ENCODE measurements at places on chromosomes 5 and 9.

GRCh38 chr9:70035691-70036090 is 8.0 kb upstream of the MAMDC2 start:
- DNase-seq: no peak

DNA sequence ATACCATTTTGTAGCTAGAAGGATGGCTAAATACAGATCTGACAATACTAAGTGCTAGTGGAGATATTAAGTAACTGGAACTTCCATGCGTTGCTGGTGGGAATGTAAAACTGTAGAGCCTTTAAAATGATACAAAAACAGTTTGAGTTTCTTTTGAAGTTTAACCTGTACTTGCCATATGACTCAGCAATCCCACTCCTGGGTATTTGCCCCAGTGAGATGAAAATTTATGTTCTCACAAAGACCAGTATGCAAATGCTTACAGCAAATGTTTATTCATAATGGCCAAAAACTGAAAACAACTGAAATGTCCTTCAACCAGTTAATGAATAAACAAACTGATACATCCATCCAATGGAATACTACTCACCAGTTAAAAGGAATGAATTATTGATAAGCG is 137.3 kb downstream of the SLC12A2 start:
- DNase-seq: no peak

GRCh38 chr9:78144663-78145377 is 91.1 kb upstream of the CEP78 start:
- DNase-seq: peak; percentile 59

- no peak for DNase-seq
These were observed 9.1 kb downstream of the NEK6 start for GRCh38 chr9:124266826-124267201.

DNA sequence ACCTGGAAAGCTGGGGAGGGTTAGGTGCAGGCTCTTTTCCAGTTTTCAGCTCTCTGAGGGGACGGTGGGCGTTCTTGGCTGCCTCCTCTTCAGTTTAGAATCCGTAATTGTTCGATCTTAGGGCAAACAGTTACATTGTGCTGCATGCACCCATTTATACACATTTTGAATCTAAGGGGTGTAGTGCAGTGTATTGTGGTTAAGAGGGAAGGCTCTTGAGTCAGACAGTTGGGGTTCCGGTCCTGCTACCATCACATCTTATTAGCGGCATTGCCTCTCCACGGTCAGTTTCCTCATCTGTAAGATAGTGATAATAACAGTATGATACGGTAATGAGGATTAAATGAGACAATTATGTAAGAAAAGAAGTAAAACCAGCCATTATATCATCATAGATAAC is 625 bp downstream of the EXOSC2 start:
- DNase-seq: no peak

DNA sequence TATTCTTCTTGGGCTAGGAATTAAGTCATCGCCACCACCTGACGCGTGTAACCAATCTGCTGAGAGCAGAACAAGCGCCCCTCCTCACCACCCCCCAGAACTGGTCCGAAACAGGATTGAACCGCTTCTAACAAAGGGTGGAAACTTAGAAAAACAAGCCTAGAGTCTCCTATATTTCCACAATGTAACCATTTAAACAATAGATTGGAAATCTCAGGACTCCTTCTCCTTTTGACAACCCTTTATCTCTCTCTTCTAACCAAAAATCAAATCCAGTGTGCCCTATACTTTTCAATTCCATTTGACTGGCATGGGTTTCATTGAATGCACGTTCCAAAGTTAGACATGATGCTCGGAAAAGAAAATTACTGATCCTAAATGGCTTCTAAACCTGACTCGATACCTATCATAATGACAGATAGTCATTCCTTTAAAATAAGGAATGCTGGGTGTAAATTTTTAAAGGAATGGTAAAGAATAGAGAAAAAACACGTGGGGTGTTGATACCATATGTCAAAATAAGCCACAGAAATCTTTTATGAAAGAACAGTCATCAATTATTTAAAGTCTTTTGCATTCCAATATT is 1.2 kb downstream of the ARRDC3 start:
- DNase-seq: peak; percentile 74

DNA sequence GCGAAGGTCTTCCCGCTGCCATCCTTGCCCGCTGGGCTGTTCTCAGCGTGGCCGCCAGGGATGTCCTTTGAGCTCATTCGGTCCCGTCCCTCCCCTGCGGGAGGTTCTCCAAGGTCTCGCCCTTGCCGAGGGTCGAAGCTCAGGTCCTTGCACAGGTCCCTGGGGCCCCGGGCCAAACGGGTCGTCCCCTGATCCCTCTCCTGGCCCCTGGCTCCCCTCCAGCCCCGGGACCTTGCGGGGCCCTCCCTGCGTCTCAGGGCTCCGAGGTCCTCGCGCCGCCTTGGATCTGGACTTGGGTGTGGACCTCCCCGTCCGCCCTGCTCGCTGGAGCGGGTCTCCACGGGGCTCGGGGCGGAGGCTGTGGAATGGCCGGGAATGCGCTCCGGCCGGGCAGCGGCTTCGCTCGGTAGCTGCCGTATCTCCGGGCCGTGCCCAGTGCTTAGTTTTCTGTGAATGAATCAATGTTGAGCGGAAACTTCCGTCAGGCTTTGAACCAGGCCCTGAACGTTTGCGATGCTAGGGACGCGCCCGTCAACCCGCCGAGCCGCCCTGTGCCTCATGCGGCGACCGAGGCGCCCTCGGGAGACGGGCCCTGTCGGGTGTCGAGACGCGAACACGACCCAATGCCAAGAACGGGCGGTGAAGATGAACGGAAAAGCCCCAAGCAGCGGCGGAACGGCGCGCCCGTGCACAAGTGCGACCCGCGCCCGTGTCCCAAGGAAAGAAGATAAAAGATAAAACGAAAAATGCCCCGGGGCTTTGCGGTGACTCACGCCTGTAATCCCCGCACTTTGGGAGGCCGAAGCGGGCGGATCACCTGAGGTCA is 780 bp downstream of the RNU6ATAC start:
- no peak for DNase-seq

DNA sequence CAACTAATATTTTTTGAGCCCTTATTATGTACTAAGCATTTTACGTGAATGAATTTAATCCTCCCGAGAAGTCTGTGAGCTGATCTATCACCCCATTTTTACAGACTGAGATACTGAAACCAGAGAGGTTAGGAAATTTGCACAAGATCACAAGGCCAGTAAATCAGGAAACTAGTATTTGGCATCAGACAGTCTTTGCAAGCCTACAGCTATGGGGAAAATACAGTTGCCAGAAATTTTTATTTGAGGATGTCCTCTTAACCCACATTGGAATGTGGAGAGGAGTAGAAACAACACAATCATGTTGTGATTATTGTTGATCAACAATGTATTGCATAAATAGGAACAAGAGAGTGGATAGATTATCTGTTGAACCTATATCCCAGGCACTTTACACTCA is 2.3 kb upstream of the SLC46A2 start:
- no peak for DNase-seq

DNA sequence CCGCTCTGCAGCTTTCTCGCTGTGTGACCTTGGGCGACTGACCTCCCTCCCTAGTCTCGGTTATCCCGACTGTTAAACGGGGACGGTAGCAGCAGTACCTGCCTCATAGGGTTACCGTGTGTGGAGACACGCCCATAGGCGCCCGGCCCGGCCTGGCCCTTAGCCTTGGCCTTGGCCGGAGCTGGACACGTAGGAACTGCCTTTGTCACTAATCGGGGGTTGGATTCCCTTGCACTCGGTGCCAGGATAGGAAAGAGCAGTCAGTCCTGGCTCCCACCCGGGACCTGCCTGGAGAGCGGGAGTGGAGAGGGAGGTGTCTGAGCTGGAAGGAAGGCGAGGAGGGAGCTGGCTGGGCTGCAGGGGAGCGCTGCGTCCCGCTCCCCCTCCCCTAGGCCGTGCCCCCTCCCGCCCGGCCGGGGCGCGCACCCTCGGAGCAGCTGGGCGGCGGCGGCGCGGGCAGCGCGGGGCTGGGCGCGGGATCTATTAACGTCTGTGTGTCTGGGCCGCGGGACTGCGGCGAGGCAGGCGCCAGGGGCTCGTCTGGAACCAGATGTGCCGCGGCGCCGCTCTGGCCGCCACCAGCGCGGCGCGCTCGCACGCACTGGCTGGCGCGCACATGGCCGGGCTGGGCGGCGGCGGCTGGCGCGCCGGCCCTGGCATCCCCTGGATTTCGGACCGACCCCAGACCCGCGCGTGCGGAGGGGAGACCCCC is 31.7 kb downstream of the PRRX2 start:
- no peak for DNase-seq

DNA sequence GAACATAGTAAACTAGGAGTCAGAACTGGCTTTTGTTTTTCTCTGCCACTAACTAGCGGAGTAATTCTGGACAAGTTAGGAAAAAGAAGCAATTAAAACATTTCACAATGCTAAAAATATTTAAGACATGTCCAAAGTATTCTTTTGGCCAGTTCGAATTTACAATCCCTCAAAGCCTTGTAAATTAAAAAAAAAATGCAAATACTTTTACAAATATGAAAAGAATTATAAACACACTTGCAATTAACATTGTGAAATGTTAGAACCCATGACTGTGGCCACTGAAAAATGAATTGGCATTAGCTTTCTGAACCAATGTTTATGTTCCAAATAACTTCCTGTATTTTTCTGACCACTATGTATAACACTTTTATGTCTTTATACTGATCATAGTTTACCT is 2.2 kb downstream of the RAD1 start:
- no peak for DNase-seq
